Activated T-helper 17 cell treated with anti-CD3 and anti-CD28 coated beads, Interleukin-2, amount 50 U/mL, for 72 hours (primary cell): ENCODE measurements at places on chromosomes 7 and 10.

DNA sequence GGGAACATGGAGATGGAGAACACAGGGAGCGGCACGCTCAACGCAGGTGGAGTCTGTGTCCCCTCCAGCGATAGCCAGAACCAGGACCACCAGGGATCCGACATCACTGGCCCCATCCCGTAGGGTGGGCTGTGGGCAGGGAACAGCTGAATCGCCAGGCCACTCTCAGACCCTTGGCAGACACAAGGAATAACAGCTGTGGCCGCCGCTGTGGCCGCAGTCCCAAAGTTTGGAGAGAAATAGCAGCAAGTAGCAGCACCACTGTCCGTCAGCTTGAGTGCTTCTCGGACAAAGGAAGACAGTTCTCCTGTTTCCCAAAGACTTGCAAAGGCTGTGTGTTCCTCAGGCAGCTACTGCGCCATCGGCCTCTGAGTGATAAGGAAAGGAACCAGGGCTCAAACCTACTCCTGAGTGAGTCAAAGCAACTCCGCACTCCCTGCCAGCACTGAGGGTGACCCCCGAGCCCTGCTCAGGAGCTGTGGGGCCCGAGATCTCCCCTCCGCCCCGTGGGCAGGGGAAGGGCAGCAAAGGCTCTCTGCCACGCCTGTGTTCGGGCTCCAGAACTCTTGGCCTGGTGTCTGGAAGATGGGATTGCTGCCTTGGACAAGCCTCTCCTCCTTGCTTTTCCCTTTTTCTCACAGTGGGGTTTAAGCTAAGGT lies 82.3 kb upstream of the FAM20C start:
- H3K4me3 ChIP-seq, result no peak overlapping the region
- no peaks in the 10 kb centered on the region for H3K36me3 ChIP-seq
- H3K27ac ChIP-seq, result no peak overlapping the region
- H3K27me3 ChIP-seq, result peaks cover 47% of the 10 kb centered on the region

GRCh38 chr10:85311613-85312337 lies 983.4 kb downstream of the CCSER2 start:
- H3K27ac ChIP-seq, result no peak overlapping the region
- H3K36me3 ChIP-seq, result no peaks in the 10 kb centered on the region
- H3K4me1 ChIP-seq, result no peaks in the 10 kb centered on the region
- no peak overlapping the region for H3K4me3 ChIP-seq
- ATAC-seq, result no peak
- H3K27me3 ChIP-seq, result no peaks in the 10 kb centered on the region

- no peak for ATAC-seq
- H3K27me3 ChIP-seq, result no peaks in the 10 kb centered on the region
- H3K4me3 ChIP-seq, result no peak overlapping the region
- H3K27ac ChIP-seq, result no peak overlapping the region
- no peaks in the 10 kb centered on the region for H3K36me3 ChIP-seq
These were observed 196.4 kb downstream of the ZNF716 start for GRCh38 chr7:57646219-57646900.

DNA sequence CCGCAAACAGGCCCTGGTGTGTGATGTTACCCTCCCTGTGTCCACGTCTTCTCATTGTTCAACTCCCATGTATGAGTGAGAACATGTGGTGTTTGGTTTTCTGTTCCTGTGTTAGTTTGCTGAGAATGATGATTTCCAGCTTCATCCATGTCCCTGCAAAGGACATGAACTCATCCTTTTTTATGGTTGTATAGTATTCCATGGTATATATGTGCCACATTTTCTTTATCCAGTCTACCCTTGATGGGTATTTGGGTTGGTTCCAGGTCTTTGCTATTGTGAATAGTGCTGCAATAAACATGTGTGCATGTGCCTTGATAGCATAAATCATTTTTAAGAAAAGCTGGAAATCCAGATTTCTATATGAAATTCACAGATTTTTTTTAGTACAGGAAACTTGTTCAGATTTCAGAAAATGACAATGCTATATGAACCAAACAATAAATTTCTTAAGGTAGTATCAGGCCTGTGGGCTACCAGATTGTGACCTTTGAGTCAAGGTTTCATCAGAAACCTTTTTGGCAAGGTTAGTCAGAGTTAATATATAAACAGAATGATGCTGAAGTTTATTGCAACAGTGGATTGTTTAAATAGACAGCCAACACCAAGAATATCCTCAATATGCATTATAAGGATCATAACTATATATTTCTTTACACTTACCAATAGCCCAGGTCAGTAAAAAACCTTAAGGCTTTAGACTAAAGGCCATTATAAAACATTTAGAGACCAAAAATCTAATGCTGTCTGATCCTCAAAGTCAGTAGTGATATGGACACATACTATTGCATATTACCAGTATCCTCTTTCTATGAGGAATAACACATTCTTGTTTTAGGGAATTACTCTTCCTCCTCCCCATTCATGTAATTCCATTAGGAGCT lies 68.7 kb upstream of the PAPSS2 start:
- no peak for ATAC-seq
- H3K27me3 ChIP-seq, result peaks cover 3% of the 10 kb centered on the region
- H3K27ac ChIP-seq, result no peak overlapping the region
- no peak overlapping the region for H3K4me3 ChIP-seq
- no peaks in the 10 kb centered on the region for H3K4me1 ChIP-seq
- H3K36me3 ChIP-seq, result no peaks in the 10 kb centered on the region

- peaks cover 39% of the 10 kb centered on the region for H3K36me3 ChIP-seq
- H3K27me3 ChIP-seq, result no peaks in the 10 kb centered on the region
- peak overlapping the region; percentile 99 for H3K27ac ChIP-seq
- peak overlapping the region; percentile 99 for H3K4me3 ChIP-seq
These were observed 1.0 kb downstream of the ACSL5 start for GRCh38 chr10:112374724-112375541.

DNA sequence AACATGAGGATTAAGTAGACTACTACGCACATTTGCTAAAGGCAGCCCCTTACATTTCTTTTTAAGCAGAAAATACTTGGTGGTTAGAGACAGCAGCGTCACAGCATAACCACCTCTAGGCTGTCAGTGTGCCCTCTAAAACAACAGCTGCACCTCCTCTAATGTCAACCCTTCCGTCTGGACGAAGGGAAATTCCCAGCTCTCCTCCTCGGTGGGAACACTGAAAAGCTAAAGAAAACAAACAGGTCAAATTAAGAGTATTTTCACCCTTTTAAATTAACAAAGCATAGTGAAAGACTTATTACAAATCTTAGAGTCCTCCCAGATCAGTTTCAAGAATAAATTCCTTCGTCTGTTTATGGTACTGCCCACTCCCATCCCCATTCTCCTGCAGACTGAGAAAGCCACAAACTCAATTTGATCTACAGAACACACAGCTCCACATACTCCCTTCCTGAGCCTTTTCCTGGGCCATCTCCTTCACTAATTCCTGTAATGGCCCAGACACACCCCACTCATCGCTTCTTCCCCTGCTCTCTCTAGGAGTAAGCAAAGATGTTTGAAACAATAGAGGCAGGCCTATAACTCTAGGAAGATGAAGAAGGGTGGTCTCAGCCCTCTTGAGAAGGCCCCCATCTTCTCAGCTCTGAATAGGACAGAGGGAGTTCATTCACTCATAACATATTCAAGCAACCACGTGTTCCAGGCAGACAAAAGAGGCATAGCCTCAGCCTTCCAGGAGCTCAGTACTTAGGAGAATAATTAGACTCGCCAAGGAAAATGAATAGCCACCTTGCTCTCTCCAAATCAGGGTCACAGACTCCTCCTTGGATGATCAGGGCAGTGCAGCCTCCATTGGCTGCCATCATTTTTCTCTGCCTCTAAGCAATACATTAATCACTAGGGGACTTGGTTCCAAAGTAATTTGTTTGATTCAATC lies 47.5 kb upstream of the HNRNPH3 start:
- H3K36me3 ChIP-seq, result no peaks in the 10 kb centered on the region
- H3K4me1 ChIP-seq, result no peaks in the 10 kb centered on the region
- H3K27ac ChIP-seq, result no peak overlapping the region
- ATAC-seq, result no peak
